ENCODE measurements at places on chromosomes 1 and 21.

GRCh38 chr1:221087919-221088318 is 208.7 kb downstream of the HLX start:
- no peak for DNase-seq

DNA sequence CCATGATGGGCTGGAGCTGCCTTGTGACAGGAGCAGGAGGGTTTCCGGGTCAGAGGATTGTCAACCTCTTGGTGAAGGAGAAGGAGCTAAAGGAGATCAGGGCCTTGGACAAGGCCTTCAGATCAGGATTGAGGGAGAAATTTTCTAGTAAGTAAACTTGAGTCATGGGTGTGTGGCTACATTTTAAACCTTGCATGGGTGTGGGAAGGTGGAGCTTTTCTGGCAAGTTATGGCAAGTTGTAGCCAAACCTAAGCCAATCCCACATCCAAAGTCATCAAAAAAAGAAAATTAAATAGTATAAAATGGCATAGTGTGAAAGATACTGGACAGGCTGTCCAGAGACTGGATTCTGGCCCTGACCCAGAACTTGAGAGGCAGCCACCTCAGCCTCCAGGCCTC is 39.8 kb upstream of the HSD3B1 start:
- no peak for DNase-seq

DNA sequence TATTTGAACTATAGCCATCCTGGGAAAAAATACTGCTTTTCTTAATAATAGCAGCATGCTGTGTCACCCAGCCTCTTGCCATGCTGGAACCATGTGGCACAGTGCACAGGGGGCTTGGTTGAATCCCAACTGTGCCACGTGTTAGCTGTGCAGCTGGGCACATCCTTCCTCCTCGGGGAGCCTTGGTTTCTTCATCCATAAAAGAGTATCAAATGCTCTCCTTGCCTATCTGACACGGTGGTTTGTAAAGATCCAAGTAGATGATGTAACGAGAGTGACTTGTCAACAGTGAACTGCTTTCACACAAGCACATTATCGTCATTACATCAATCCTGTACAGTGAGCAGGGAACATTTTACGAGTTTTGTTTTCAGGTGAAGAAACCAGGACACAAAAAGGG is 24.4 kb downstream of the VASH2 start:
- DNase-seq, result no peak

GRCh38 chr1:201080135-201080534 is 32.1 kb downstream of the CACNA1S start:
- no peak for DNase-seq

GRCh38 chr21:35603494-35603893 is 456.8 kb downstream of the SETD4 start:
- no peak for DNase-seq

DNA sequence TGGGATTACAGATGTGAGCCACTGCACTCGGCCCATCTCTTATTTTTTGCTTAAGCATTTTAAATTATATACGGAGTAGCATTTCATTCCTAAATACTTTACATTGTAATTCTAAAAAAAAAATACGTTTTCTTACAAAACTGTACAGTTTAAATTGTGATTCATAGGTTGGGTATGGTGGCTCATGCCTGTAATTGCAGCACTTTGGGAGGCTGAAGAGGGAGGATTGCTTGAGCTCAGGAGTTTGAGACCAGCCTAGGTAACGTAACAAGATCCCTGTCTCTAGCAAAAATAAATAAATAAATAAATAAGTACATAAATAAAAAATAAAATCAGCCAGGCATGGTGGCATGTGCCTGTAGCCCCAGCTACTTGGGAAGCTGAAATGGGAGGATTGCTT is 24.6 kb downstream of the TBCE start:
- no peak for DNase-seq

GRCh38 chr1:69913977-69914376 is 291.4 kb downstream of the LRRC40 start:
- DNase-seq, result peak; percentile 84

GRCh38 chr1:151513626-151514121 is 2.5 kb downstream of the CGN start:
- no peak for DNase-seq

DNA sequence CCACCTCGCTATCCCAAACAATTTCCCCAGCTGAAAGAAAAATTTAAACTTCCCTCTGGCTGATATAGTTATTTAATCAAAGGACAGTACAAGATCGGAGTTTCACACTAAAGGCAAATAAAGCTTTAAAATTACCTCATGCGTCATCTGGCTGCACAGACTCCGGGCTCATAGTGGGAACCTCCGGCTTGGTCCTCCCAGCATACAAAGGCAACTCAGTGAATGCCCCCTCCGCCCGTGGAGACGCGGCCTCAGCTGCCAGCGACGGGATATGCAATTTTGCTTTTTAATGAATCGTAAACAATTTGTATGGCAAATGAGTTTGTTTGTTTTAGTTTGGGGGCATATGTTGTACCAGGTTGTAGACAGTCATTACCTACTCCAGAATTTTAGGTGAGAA is 214.6 kb upstream of the NFIA start:
- DNase-seq, result no peak

DNA sequence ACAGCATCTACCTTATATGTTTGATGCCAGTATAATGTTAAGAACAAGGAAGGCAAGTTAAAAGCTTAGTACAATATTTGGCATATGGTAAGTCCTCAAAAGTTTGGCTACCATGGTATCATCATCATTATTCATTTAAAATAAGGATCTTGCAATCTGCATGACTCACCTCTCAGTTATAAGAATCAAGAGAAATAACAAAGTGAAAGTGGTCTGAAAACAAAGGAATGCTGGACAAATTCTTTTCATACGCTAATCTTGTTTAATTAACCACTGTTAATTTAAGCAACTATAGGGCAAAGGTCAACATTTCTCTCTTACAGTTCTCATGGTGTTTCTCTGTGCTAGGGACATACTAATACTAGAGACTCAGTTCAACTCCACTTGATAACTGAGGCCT is 13.0 kb upstream of the CLDN19 start:
- DNase-seq, result no peak

GRCh38 chr1:181390410-181391077 is 92.8 kb upstream of the CACNA1E start:
- DNase-seq, result no peak

DNA sequence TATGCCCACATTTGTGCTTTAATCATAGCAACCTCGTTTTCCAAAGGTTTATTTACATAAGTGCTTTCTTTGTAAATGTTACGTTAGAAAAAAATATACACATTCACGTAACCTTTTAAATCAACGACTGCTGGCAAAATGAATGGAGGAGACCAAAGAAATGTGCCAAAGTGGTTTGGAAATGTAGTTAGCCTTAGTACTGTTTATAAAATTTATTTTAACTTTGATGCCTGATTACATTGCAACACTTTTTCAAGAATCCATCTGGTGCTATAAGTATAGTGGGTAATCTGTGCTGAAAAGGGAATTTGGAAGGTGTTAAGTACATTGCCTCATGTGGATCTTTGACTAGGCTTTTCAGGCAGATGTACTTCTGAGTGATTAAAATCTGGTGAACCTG is 108.9 kb downstream of the IFI44 start:
- no peak for DNase-seq

- DNase-seq, result no peak
These were observed 14.9 kb downstream of the COLGALT2 start for GRCh38 chr1:184022668-184023067.

GRCh38 chr1:165153182-165153581 is 203.3 kb downstream of the LMX1A start:
- no peak for DNase-seq

- no peak for DNase-seq
These were observed 107.9 kb upstream of the RAB4A start for GRCh38 chr1:229162825-229163515.

- DNase-seq, result no peak
These were observed 4.9 kb upstream of the ATP2B4 start for GRCh38 chr1:203621559-203622262.

DNA sequence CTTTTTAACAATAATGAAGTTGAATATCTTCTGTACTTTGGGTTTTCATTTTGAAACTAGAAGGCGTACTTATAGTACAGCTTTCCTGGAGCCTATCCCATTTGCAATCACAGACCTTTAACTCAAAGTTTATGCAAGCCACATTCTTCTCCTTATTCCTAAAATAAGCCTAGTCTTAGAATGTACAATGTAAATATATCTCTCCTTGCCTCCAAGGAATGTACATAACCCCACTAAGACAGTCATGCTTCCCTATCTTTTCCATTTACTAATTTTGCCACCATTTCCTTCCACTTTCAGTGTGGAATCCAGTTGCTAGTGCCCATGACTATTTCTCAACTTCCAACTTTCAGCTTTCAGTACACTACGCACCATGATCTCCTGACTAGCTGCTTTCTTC is 327.6 kb downstream of the ST6GALNAC3 start:
- DNase-seq, result no peak

GRCh38 chr1:157519451-157519850 is 32.9 kb downstream of the FCRL5 start:
- DNase-seq, result no peak

DNA sequence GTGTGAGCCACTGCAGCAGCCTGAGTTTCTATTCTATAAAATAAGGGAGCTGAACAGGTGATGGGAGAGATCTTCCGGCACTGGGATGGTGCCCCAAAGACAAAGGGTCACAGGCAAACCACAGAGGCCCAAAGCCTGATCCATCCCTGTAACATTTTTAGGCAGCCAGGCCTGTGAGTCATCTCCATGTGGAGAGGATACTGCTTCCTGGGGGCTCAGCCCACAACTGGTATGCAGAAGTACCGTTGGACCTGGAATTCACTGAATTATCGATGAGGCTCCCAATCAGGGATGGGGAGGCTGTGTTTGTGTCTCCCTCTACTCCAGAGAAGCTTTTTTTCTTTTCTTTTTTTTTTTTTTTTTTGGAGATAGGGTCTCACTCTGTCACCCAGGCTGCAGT is 48.8 kb upstream of the WASF2 start:
- no peak for DNase-seq

- DNase-seq, result peak; percentile 85
These were observed 19.8 kb downstream of the OLFML2B start for GRCh38 chr1:162003830-162004215.

DNA sequence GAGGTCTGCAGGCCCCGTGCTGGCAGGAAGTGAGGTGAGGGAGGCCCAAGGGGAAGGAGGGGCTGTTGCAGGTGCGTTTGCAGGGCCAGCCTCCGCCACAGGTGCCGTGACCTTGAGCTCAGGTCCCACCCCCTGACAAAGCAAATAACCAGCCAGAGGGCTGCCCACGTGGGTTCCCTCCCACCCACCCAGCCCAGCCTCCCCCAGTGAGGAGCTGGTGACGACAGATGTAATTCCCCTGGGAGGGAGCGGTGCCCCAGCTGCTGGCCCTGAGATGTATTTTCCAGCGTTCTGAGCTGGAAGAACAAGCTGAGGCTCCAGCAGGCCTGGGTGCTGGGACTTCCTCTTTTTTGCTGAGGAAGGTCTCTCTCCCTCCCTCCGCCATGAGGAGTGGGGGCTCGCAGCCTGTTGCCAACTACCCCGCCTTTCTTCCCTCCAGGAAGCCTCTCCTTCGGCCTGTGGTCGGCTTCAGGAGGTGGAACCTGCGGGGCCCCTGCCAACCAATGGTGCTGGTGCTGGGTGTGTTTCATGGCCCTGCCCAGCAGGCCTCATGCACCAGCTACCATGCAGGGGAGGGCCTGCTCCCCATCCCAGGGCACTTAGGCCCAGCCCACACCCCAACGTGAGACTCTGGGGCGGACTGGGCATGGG is 153.2 kb downstream of the PRDM16 start:
- DNase-seq, result no peak

- peak; percentile 77 for DNase-seq
These were observed 50.2 kb upstream of the WASF2 start for GRCh38 chr1:27539901-27540861.

DNA sequence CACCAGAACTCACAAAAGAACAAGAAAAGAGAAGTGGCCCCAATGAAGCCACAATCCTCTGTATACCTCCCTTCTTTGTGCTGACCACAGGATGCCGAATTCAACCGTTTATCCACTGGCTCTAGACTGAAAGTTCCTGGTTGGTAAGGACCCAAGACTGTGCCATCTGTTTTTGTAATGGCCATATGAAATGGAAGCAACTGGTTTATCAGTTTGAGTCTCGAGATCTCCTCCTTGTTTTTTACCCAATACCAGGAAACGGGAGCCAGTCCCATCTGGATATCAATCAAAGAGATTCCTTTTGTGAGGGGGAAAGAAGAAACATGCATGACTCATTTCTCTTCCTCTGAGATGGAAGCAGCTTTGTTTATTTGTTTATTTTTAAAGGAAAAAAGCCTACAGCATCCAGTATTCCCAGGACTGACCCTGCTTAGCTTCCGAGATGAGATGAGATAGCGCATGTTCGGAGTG is 32.4 kb upstream of the ZNF124 start:
- no peak for DNase-seq

GRCh38 chr1:57748719-57749118 is 324.9 kb upstream of the DAB1 start:
- DNase-seq, result no peak

DNA sequence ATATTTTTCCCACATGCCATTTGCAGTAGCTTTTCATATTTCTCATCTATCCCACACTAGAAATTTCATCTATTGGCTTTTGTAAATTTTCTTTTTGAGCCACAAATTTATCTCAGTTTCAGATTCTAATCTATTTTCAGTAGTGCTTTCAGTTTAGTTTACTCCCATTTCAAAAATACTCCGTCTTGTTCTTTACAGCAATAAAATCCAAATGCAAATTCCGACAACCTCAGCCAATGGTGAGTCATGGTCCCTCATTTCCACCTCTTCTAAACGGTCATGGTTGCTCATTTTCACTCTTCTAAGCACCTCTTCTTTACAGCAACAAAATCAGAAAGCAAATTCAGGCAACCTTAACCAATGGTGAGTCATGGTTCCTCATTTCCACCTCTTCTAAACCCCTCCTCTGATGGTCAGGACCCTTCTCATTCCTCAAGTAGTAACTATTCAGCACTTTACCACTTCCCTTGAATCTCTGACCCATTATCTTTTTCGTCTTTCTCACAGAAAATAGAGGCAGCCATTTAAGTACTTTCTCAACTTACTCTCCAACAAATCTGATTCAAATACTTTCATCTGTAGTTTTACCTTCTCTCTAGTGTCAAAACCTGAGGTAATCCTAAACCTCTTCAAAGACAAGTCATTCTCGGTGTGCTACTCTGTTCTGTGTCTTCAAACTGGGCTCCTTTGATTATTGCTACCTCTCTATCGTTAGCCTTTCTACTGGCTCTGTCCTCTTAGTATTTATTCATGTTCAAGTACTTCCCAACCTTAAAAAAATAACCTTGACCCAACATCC is 34.4 kb downstream of the C21orf91 start:
- no peak for DNase-seq

- DNase-seq, result no peak
These were observed 6.7 kb upstream of the WDTC1 start for GRCh38 chr1:27227765-27228164.

DNA sequence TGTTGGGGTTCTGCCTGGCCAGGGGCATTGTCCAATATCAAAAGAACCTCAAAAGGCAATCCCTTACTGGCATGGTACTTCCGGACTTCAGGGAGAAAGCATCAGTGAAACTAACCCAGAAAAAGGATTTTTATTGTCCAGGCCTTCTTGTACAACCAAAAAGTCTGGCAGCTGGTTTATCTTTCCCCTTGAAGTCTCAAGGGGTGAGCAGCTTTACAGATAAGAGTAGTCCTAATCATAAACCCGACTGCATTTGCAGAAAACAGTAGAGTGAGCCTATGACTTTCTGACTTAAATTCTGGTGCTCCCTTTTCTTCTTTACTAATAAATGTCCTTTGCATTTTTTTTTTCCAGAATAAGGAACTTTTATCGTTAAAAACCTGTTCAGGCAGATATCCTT is 104.0 kb upstream of the CHRM3 start:
- no peak for DNase-seq

Data from GM04504 (cell line).